ENCODE measurements at places on chromosomes 16 and 17. TPM values are rescaled to one million over a fixed set of nuclear protein-coding genes. Genes with fewer than 3 reads are reported as not detected.

DNA sequence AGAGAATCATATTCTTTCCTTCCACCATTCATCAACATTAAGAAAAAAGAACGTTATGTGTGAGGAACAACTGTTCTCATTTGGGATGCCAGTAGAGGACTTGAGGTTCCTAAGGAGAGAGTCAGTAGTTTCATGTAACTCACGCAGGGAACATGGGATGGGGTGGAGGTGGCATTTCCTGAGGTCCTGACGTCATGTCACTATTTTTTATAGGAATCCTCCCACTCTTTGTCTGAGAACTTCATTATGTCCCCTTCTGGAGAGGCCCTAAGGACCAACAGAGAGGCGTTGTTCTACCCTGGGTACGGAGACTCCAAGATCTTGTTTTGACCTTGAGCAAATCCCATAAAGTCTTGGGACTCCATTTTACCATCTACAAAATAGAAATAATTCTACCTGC is 211.7 kb upstream of the SOX9 start:
- DNase-seq = no peak

Gene CNP
- total RNA-seq = 51.4 TPM

DNA sequence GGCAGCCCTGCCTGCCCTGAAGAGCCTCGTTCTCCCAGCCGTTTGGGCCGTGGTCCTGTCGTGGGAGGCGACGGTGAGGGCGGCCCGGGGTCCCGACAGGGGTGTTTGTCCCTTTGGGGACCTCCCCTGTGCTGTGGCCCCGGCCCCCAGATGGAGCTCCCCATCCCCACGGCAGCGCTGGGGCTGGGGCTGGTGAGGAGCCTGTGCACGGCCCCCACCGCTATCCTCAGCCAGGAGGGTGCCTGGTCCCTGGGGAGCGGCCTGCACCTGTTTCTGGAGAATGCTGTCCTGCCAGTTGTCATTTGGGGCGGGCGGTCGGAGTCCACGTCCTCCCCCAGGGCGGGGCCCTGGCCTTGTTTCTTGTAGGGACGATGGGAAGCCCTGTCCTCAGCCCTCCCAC is 6.6 kb downstream of the CAPN15 start:
- DNase-seq = no peak

GRCh38 chr17:67639555-67639954 is 78.2 kb upstream of the NOL11 start:
- no peak for DNase-seq

DNA sequence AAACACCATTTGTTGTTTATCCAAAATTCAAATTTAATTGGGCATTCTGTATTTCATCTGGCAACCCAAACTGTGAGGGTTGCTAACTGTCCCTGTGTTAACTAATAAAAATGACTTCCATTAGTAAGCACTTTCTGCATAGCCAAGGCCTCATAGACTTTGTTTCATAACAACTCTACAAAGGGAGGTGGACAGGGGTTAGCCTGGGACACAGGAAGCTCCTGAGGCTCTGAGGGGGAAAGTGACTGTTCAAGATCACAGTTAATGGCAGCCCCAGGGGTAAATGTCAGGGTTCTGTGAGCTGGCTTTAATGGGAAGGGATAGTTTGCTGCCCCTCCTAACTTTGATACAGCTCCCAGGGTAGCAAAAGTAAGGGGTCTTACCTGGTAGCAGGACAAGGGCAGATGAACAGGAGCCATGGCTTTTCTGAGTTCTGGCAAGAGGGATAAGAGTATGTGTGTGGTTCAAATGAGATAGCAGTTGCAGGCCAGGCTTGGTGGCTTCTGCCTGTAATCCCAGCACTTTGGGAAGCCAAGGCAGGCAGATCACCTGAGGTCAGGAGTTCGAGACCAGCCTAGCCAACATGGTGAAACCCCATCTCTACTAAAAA is 2.2 kb downstream of the HEATR9 start:
- no peak for DNase-seq

DNA sequence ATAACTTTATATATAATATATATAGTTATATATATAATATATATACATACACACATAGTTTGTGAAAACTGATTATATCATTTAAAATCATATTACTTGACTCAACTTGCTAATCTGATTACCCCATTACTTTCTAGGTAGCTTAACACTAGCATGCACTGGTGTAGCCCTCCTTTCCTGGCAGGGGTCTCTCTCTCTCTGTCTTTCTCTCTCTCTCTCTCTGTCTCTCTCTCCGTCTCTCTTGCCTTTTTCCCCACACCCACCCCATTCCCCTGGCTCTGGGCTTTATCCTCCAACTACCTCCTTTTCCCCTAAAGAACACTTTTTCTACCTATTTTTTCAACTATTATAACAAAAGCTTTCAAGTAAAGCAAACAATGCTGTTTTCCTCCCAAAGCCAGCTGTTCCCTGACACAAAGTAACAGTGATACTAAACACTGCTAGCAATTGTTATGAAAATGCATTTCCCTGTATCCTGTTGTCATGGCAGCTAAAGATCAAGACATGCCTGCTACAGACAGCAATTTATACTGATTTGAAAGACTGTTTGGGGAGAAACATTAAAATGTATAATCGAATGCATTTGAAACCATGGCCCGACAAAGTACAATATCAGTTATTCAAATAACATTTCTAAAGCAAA is 89.4 kb downstream of the CHD9NB start:
- DNase-seq = no peak

Gene KRT36
- total RNA-seq = not detected

Gene C16orf96
- total RNA-seq = 0.51 TPM

Gene AANAT
- total RNA-seq = not detected

DNA sequence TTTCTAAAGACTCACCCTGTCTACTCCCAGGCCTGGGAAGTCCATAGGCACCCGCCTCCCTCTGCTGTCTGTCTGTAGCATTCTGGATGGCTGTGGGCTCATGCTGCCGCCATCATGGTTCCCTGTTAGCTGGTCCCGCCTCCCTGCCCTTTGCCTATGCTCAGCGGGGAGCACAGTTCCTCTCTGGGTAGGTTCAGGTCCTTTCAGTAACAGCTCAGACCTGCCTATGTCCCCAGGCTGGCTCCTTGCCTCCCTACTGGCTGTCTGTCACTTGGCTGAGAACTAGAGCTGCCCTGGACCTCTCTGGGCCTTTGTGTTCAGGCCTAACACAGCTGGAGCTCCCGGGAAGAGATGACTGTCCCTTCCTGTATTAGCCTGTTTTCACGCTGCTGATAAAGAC is 317.9 kb downstream of the SNX29 start:
- no peak for DNase-seq

DNA sequence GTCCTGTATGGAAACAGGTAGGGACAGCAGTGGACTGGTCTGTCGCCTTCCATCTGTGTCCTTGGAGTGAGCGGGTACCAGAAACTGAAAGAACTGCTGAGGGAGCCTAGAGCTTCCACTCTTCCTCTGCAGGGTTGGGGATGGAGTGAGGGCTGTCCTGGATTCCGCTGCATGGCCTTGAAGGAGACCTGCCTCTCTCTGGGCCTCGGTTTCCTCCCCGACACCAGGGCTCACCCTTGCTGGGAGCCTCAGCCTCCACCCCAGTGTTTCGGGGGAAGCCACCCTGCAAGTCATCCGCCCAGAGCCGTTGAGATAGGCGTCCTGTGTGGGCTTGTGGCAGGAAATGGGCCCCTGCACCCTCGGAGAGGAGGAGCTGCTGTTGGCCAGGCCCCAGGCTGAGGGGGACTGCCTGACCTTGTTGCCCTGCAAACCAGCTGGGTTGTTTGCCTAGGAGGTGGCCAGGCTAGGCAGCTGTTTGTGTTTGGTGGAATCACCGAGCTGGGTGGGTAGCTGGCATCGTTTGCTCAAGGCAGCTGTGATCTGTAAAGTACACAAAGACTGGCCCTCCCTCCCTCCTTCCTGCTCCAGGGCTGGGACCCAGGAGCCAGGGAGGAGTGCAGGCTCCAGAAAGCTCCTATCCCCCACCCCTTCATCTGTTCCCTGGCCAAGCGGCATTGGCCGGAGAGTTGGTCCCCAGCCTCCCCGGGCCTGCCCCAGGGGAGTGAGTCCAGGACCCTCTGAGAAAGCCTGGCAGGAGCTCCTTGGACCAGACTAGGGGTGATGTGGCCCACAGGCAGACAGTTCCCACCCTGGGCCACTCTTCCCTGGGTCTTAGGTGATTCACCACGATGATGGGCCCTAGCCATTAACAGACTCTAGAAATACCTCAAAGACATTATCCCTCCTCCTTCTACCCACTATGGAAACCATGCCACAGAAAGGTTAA is 1.3 kb downstream of the RAB37 start:
- DNase-seq = peak; percentile 89

Gene CDH1
- 5.2 TPM for total RNA-seq

Gene MAPT
- total RNA-seq = 2.1 TPM

DNA sequence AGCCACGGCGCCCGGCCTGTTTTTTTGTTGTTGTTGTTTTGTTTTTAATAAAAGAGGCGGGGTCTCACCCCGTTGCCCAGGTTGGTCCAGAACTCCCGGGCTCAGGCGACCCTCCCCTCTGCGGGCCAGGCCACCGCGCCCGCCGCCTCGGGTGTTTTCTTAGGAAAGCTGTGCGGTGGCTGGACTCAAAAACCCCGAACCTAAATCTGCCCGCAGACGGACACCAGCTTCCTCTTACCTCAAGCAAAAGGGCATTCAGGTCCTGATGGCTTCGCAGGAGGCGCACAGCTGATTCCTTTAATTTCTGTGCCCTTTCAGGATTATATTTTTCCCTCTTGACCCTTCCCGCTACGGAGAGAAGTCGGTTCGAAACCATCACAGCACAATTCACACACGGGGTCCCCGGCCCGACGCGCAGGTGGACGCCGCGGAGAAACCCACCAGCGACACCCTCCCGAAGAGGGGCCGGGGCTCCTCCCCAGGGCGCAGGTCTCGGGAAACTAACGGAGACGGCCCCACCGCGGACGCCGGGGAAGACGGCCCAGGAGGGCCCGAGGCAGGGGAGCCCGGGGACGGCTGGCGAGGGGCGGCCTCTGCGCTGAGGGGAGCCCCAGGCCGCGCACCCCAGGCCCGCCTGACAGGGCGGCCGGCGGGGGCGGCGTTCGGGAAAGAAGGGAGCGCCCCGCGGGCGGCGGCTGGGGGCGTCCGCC is 653 bp downstream of the FANCA start:
- DNase-seq = peak; percentile 32

- DNase-seq = peak; percentile 97
These were observed at the start of gene PLA2G15 for GRCh38 chr16:68244903-68245853. PLA2G15 (plus strand) TSS chr16:68245373; CDS start chr16:68245427, 54 bp downstream.

DNA sequence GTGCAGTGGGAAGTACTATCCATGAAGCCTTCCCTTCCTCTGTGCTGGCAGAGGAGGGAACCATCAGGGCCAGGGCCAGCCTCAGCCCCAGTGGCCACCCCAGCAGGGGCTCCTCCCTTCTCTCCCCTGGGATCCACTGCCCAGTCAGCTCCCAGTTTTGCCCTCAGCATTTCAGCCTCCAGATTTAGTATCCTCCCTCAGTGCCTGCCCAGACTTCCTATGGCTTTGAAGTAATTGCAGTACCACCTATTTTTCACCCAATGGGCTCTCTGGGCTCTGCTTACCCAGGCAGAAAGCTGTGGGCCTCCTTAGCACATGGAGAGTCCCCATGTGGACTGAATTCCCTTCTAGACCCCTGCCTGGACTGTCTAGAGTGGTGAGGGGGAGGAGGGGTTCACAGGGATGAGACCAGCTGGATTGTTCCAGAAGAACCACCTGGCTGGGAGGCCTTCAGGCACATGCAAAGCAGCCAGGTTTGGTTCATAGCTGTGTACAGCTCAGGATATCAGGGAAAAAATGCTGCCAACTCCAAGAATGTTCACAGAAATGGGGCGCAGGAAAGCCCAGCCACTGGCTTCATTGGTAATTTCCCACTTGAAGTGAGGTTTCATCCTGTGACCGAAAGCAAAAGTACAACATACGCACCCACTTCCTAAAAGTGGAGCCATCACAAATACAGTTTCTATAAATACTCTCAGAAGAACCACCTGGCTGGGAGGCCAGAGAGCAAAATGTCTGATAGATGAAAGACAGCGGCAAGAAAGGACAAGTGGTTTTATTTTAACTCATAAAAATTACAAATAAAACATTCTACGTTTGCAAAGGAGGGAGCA is 15.2 kb upstream of the HERPUD1 start:
- no peak for DNase-seq

DNA sequence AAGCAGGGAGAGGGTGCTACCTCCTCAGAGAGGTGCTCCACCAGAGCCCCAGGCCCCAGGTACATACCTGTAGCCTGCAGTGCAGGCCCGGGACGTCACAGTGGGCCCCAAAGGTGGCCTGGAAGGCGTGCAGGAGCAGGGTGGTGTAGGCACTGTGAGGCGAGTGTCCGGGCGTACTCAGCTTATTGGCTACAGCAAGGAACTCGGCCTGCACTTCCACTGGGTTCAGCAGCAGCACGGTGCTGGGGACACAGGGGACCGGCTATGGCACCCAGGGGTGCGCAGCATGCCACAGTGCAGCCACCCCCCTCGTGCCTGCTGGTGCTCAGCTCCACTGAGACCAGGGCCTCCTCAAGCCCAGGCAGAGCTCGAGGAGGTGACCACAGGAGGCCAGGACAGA is 23.2 kb upstream of the PIK3R6 start:
- DNase-seq = no peak

DNA sequence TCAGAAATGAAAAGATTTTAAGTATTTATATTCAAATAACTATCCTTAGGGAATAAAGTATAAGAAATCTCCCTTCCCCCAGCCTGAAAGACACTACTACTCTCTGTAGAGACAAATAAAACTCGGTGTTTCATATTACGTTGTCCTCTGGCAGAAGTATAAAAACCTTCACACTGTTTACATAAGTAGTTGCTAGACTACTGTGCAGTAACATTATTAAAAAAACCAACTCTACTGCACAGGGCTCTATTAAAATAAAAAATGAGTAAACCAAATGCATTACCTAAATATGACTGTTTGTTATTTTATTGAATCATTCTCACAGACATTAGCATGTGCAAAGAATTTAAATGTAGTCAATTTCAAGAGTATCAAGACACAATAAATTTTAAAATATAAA is 67.4 kb downstream of the MED13 start:
- DNase-seq = no peak

DNA sequence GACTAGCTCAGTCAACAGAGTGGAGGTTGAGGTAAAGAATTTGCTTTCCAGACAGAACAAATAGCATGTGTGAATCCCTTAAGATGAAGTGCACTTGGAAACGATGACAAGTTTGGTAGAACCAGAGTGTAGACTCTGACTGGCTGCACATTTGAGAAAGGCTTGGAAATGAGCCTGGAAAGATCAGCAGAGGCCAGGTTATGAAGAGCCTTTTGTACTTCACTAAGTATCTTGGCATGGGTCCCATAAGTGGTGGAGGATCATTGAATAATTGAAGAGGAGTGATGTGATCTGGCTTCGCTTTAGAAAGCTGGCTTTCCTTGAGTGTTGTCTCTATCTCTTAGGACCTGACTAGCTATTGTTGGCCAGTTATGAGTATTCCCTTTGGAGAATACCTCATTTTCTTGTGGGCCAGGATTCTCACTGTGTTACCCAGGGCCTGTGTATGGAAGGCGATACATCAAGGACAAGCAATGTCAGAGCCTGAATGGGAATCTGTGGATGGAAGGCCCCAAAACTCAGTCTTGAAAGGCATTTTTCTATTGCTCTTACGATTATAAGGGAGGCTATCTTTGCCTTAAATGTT is 329.8 kb downstream of the UTP18 start:
- no peak for DNase-seq

GRCh38 chr17:34926661-34927060 is 34.6 kb downstream of the CCT6B start:
- no peak for DNase-seq
